Left ventricle myocardium superior (tissue), 1 donor: ENCODE measurements at places on chromosomes 13 and 19. TPM values are rescaled to one million over a fixed set of nuclear protein-coding genes. Genes with fewer than 3 reads are reported as not detected.

DNA sequence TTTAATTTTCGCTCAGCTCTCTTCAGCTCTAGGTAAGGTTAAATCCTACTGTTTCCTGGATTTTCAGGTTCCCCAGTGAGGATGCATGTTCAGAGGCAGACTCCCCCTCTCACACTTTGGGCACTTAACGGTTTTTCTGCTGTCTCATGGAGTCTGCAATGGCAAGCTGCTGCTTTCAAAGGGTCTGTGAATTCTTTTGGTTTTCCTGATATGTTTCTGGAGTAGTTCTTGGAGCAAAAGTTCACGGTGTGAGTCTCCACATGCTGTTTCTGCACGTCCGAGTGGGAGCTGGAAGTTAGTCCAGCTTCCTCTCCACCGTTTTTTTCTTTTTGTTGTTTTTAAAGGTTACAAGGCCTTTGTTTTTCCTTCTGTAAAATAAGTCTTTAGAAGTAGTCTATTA lies 35.4 kb downstream of the DNAJC15 start:
- DNase-seq = no peak

GRCh38 chr19:33868076-33868735 lies 71.5 kb downstream of the KCTD15 start:
- DNase-seq = no peak

- no peak for DNase-seq
Observed at GRCh38 chr19:10719466-10719961, 1.6 kb downstream of the DNM2 start.

Gene CRX
- total RNA-seq = not detected
